AML-193 (cell line): ENCODE measurements at places on chromosomes 5 and 9.

DNA sequence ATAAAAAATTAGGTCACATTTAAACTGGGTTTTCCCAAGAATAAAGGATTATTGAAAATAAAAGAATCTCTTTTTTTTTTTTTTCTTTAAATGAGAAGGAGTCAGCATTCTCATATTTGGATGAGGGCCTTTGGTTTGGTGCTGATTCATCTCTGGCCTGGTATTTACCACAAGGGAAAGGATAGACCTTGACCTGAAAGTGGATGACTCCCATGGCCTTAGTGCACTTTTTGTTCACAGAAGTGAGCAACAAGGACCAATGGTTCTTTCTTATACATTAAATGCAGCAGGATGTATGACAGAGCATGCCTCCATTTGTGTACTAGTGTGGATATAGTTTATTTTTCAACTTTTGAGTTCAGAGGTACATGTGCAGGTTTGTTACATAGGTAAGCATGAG is 6.9 kb downstream of the YTHDC2 start:
- DNase-seq, result no peak

DNA sequence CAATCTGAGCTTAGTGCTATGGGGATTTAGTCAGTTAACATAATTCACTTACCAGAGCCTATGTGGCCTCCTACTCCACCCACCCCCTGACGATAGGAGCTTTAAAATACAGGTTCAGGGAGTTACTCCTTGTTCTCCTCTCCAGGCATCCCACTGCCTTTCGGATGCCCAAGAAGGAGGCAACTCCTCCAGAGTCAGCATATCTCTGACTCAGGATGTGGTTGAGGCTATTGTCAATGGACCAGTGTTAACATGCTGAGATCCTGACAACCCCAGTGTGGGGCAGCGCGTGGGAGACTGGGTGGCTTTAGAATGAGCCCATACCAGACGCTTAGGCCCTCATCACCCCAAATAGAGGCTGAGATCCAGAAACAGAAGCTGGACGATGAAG is 27.4 kb downstream of the BICD2 start:
- DNase-seq, result no peak

DNA sequence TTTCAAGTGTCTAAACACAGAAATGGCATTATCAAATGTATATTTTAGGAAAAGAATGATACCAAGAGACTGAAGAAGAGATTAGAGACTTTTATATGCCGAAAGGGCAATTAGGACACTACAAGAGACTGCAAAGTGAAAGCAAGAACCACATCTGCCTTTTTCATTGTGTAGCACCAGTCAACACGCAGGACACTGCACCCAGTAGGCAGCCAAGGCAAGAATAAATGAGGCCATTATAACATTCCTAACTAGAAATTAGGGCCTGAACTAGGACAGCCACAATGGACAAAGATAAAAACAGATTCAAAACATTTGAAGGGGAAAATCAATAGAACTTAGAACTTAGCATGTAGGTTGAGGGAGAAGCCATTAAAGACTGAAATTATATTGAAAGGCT is 10.8 kb downstream of the CETN3 start:
- no peak for DNase-seq

DNA sequence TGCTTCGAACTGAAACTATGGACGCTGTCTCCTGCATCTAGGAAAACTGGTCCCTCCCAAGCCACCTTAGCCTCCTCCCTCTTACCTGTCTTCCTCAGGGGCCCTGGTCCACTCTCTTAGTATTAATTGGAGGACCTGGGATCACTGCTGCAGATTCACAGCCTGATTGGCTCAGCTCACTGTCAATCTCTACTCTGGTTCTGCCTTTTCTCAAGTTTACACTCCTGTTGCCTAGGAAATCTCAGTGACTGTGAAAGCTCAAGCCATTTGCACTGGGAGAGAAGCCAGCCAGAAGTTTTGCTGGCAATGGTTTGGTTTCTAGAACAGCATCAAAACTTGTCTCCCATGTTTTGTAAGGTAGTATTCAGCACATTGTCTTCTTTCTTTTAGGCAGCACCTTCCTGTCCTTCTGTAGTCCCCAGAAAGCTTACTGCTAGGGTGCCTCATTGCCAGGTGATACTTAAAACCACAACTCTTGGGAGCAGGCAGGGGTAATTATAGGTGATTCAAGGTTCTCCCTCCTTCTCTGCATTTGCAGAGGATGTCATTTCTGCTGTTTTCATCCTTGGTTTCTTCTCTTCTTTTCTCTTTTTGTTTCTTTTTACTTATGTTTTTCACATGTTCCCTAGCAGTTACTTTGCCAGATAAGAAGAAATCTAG is at the start of gene CAPSL:
TSS of gene CAPSL (minus strand) at position 55 of the 660 bp plus-strand sequence. CDS start 17,502 bp downstream, outside the sequence.
- no peak for DNase-seq

DNA sequence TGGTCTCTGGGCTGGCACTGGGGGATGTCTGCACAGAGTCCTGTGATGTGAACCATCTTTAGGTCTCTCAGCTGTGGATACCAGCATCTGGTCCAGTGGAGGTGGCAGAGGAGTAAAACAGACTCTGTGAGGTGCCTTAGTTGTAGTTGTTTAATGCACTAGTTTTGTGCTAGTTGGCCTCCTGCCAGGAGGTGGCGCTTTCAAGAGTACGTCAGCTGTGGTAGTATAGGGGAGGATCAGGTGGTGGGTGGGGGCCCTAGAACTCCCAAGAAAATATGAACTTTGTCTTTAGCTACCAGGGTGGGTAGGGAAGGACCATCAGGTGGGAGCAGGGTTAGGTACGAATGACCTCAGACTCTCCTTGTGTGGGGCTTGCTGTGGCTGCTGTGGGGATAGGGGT is 197.1 kb downstream of the TMC1 start:
- no peak for DNase-seq

DNA sequence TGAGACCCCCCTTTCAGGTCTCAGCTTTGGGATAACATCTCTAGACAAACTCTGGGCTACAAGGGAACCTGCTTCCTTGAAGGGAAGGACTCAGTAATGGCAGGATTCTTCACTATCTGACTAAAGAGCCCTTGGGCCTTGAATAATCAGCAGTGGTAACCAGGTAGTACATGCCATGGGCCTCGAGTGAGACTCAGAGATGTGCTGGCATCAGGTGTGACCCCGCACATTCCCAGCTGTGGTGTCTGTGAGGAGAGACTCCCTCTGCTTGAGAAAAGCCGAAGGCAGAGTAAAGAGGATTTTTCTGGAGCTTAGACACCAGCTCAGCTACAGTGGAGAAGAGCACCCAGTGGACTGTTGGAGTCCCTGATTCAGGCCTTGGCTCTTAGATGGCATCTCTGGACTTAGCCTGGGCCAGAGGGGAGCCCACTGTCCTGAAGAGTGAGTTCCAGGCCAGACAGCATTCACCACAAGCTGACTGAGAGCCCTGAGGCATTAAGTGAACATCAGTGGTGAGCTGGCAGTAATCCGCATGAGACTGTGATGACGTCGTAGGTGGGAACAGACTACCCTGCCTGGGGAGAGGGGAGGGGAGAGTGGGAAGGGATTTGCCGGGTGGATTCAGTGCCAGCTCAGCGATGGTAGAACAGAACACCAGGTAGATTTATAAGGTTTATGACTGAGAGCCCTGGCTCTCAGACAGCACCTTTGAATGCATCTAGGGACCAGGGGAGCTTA is 5.3 kb upstream of the ZNF782 start:
- DNase-seq, result no peak

DNA sequence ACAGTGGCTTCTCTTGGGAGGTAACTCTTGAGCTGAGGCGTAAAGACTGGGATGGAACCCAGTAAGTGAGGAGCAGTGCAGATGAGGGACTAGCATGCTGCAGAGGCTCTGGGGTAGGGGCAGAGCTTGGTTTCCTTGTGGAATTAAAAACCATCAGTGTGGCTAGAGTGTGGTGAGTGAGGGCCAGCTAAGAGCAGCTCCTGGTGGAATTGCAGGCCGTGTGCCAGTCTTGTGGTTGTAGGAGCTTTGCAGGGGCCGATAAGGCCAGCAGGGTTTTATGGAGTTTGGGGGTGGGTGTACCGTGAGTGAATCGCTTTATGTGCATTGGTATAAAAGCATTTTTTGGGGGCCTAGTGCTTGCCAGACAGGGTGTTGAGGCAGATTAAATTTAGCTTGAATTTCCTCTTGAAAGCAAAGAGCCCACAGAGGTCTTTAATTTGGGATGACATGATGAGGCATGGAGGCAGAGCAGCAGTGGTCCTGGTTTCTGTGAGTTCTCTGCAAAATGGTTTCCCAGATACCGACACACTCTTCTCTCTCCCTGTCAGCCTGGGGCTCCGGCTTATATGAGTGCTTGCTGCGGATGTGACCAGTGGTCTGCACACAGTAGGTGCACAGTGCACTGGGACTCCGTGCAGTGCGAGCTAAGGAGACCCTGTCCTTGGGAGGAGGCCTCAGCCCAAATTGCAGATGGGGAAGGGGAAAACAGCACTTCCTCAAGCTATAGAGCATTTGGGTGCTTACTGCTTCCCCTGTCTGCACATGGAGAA is 176.4 kb upstream of the PITX1 start:
- DNase-seq, result no peak

GRCh38 chr5:153470736-153471135 is 19.7 kb upstream of the GRIA1 start:
- no peak for DNase-seq

- no peak for DNase-seq
Measured at GRCh38 chr5:159489779-159490178, 159.5 kb upstream of the IL12B start.

GRCh38 chr5:1925111-1926070 is 42.7 kb upstream of the IRX4 start:
- DNase-seq, result no peak

DNA sequence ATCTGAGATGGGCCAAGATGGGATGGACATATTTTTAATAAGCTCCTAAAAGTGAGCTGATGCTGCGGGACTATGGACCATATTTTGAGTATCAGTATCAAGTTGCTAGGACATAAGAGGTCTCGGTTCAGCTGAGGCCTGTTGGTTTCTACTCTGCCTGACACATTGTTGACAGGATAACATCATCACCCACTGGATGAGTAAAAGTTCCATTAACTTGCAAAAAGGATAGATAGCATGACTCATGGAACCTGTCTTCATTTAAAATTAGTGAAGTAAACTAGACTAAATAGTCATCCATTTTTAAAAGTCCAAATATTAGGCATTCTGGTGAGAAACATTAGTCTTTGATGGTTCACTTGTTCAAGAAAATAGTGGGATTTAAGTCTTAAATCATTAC is 33.3 kb downstream of the PARP8 start:
- DNase-seq, result no peak

DNA sequence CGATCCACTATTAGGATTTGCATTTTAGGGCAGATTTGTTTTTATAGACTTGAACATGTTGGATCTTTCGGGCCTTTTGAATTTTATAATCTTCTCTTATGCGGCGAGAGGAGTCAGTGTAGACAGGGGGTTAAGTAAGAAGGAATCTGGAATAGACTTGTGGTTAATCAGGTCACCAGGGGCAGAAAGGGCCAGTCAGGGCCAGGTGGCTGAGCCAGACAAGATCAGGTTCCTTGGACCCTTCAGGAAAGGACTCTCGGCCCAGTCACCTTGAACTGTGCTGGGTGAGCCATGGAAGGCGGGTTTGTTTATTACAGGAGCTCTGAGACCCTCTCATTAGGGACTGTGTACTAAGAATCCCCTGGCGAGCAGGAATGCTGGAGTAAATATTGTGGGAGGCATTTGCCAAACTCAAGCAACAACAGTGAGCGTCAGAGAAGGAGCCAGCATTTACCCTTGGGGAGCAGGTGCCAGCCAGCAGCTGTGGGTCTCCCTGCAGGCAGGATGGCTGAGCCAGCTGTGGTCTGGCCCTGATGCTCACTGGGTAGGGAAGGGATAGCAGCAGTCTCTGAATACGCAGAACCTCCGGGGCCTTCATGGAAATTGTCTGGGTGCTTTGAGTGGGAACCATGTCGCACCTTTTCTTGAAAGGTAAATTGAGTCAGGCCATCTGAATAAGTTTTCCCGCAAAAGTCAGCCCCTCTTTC is 79.2 kb downstream of the UBE2QL1 start:
- DNase-seq, result no peak

DNA sequence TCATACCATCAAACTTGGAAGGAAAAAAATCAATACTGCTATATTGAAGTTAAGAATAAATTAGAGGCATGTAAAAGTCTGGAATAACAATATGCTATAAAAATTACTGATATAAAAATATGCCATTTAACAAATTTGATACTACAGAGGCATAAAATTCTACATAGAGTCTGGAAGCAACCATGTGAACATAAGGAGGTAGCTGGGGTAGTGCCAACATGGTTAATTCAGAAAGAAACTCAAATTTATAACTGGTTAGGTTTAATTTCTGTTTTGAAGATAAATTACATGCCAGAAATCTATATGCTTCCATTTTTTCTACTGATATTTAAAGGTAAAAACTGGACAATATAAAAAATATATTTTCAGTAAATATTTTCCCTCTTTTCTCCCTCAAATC is 103.1 kb upstream of the NR4A3 start:
- DNase-seq, result no peak

GRCh38 chr9:21392270-21392669 is 7.1 kb upstream of the IFNA2 start:
- DNase-seq, result peak; percentile 40

- no peak for DNase-seq
Measured at GRCh38 chr9:13215791-13216554, 63.5 kb downstream of the MPDZ start.

DNA sequence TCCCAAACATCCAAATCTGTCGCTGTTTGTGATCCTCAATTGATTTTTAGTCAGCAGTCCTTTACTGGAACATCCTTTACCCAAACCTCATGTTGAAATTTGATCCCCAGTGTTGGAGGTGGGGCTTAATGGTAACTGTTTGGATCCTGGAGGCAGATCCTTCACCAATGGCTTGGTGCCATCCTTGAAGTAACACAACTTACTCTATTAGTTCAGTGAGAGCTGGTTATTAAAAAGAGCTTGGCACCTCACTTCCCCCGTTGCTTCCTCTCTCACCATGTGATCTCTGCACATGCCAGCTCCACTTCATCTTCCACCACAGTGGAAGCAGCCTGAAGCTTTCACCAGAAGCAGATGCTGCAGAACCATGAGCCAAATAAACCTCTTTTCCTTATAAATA is 40.3 kb downstream of the DNAJB5 start:
- DNase-seq, result no peak

- no peak for DNase-seq
Measured at GRCh38 chr5:92838253-92838652, 742.8 kb downstream of the NR2F1-AS1 start.

- DNase-seq, result no peak
Measured at GRCh38 chr9:111386386-111386785, 56.4 kb upstream of the OR2K2 start.

- no peak for DNase-seq
Measured at GRCh38 chr5:77339337-77339890, 128.9 kb downstream of the PDE8B start.

DNA sequence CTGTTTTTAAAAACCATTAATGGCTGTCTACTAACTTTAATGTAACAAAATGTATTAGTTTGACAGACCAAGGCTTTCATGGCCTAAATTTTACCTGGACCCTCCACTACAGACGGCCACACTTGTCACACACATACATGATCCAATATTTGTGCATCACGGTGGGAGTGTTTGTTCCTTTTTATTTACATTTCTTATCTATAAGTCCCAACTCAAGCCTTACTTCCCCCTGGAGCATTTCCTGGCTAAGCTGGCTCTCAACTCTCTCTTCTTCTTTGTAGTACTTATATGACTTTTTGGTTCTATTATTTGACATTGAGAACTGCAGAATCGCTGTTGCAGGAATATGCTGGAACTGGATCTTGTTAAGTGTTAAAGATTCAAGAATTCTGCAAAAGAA is 534.4 kb downstream of the RAB3C start:
- no peak for DNase-seq

- no peak for DNase-seq
Measured at GRCh38 chr9:13554626-13555025, 275.1 kb upstream of the MPDZ start.

GRCh38 chr5:127375124-127375523 is 84.5 kb downstream of the MEGF10 start:
- DNase-seq, result no peak
